ENCODE measurements at places on chromosomes 6 and 20.

GRCh38 chr6:33343953-33344611 lies 26.5 kb upstream of the ZBTB22 start:
- peak; percentile 36 for DNase-seq

- no peak for DNase-seq
These were observed 360.8 kb downstream of the QKI start for GRCh38 chr6:163775313-163775712.

GRCh38 chr20:63833776-63834490 lies 2.9 kb upstream of the ZBTB46 start:
- DNase-seq = no peak

DNA sequence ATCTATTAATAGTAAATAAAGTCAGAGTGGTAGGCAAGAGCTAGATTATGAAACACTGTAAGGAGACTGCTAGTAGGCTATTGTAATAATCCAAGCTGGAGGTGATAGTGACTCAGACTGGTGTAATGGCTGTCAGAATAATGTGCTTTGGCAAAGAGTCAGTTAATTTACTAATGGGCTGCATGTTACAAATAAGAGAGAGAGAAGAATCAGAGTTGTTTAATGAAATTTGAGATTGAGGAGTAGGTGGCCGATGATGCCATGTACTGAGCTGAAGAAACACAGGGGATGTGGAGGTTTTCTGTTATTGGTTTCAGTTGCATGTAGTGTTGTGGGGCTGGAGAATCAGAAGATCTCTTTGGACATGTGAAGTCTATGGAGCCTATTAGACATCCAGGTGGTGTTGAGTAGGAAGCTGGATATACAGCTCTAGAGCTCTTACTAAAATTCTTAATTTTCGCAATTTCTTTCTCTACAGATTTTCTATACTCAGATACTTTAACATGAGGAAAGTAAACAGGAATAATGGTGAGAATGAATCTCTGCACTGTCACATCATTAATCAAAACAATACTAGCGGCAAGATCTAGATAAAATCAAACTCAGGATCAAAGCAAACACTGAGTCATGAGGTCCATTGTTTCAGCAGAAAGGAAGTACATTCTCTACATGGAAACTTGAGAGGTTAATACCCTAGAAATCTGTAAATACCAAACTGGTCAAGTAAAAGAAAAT lies 167.7 kb downstream of the SIM1 start:
- no peak for DNase-seq

- no peak for DNase-seq
These were observed 4.2 kb downstream of the HLA-G start for GRCh38 chr6:29831776-29832175.

- DNase-seq = no peak
These were observed 242.2 kb downstream of the NRN1 start for GRCh38 chr6:5764401-5764955.

DNA sequence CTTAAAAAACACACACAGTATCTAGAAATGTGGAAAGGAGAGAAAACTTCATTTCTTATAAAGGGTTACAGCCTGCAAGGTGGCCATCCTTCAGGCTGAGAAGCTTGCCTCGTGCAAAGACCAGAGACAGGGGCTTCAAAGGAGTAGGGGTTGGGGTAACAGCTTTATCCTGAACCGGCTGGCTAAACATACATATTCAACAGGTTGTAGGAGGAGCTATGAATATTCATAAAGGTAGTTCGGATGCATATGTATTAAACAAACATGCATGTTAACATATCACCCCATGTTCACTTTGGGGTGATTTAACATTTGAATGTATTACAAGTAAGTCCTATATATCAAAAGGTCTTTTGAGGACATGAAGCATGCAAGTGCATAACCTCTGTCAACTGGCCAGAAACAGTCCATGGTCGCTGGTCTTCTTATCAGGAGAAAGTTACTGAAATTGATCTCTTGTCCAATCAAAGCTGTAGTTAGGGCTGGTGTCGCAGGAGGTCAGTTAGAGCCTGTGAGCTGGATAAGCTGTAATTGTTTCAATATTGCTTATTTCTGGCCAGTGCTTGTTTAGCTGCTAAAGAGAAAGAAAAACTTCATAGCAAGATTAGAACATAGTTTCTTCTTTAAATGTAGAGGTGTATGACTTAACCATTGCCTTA lies 2.3 kb upstream of the STMND1 start:
- DNase-seq = no peak

DNA sequence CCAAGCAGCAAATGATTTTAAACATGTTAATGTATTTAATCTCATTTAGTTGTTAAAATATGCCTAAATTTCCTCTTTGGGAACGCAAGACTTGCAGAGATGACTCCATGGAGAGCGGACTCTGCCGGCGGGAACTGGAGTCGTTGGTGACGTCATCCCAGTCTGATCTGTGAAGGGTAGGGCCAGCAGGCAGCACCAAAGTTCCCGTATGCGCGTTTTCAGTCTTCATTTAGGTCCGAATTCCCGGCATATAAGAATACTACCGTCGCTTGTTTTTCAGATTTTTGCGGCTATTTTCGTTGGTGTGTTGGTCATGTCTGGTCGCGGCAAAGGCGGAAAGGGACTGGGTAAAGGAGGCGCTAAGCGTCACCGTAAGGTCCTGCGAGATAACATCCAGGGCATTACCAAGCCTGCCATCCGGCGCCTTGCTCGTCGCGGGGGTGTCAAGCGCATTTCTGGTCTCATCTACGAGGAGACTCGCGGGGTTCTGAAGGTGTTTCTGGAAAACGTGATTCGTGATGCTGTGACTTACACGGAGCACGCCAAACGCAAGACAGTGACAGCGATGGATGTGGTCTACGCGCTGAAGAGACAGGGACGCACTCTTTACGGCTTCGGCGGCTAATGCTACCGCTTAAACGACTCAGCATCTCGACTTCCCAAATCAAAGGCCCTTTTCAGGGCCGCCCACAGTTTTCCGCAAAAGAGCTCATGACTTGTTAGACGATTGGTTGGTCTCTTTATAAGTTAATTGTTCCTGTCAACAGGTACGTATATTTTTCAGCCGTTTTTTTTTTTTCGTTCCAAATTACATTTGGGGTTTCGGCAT lies 117.3 kb downstream of the HFE start:
- DNase-seq = peak; percentile 63

DNA sequence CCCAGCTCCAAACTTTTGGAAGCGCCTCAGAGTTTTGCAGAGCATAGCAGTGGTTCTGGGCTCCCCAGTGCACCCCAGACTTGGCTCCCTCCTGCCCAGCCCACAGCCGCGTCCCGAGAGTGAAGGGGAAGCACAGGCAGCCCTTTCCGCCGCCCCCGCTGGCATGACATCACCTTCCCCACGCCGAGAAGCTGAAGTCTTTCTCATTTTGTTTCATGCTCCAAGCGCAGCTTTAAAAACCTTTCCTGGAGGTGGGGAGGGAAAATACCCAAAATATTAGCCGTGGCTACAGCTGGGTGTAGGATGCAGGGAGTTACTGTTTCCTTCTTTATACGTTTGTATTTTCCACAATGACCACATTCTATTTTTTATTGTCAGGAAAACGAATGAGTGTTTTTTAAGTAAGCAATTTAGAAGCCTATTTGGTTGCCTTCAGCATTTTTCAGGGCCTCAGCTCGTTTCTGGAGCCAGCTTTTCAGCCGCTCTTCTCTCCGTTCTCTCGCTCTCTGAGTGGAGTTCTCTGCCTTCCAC lies 72.9 kb downstream of the SNX5 start:
- peak; percentile 19 for DNase-seq

- DNase-seq = no peak
These were observed 4.9 kb downstream of the ADGRB3 start for GRCh38 chr6:68639826-68640490.

GRCh38 chr6:56689114-56689513 lies 46.4 kb upstream of the DST start:
- DNase-seq = no peak

All from stimulated activated CD8-positive, alpha-beta memory T cell treated with anti-CD3 and anti-CD28 coated beads, Interleukin-15, amount 100 ng/mL, for 4 hours (primary cell).